ENCODE measurements at places on chromosomes 2 and 18.

- DNase-seq, result no peak
Measured at GRCh38 chr2:6782517-6783237, 83.0 kb downstream of the CMPK2 start.

- DNase-seq, result no peak
Measured at GRCh38 chr2:213315168-213315876, 31.1 kb downstream of the SPAG16 start.

DNA sequence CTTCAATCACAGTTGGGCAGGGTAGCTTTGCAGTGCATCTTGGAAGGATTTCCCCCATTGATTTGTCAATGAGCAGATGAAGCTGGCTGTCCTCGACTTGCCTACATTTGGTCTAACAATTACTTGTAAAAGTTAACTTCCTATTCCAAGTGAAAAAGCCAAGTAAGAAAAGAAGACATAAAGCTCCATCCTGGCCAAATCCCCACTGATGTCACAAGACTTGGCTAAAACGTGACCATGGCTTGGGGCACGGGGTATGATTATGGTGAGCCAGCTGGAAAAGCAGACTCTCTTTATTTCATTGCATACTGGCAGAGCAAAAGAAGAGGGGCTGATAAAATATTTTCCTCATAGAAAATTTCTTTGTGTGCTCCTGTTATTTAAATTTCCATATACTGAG lies 25.4 kb upstream of the PID1 start:
- no peak for DNase-seq

GRCh38 chr2:97714950-97715652 lies 1.7 kb downstream of the ZAP70 start:
- DNase-seq, result no peak

- no peak for DNase-seq
Measured at GRCh38 chr2:156423674-156424282, 12.4 kb upstream of the GPD2 start.

- no peak for DNase-seq
Measured at GRCh38 chr2:3520591-3520990, 1.3 kb upstream of the ADI1 start.

DNA sequence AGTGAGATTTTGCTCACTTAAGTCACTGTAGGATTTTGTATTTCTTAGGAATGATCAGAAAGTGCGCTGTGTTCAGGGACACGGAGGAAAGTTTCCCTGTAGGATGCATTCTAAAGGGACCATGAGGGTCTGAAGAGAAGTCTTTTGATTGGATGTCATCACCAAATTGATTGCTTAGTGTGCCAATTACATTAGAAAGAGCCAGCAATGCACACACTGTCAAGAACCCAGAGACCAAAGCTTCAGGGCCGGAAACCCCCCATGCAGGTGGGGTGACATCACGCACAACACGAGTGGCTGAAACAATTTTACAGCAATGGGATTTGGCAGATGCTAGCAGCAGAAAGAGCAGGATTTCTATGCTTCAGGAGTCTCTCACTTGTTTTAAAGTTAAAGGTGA lies 242.4 kb downstream of the NAPG start:
- DNase-seq, result no peak

Measured in activated CD4-positive, alpha-beta T cell treated with anti-CD3 and anti-CD28 coated beads, Interleukin-2, amount 50 U/mL, for 48 hours (primary cell).